LoVo (cell line): ENCODE measurements at places on chromosomes 1 and 21.
A peak's percentile ranks its signal among the peaks of the same experiment; 100 is the strongest.

DNA sequence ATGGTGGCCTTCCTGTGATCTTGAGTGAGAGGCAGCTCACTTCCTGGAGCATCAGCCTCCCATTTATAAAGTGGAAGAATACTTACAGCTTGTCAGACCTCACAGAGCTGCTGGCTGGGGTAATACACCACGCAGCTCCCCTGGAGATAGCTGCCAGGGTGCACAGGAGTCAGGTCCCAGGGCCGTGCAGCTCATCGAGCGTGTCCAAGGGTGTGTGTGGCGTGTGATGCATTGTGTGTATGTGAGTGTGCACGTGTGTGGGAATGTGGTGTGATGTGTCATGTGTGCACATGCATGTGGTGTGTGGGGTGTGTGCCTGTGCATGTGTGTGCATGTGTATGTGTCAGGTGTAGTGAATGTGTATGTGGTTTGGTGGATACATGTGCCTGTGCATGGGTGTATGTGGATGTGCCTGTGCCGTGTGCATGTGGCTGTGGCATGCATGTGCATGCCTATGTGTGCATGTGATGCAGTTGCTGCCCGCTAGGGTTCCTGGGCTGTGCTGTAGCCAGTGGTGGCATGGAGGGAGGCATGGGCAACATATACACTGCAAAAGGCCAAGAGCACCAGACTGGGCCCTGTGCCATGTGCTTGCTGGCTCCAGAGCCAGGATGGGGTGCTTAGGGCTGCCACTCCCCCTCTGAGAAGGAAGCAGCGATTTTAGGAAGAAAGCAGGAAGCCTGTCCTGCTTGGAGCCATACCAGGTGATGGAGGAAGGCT, 24.6 kb downstream of the WNT3A start:
- no peak for DNase-seq

DNA sequence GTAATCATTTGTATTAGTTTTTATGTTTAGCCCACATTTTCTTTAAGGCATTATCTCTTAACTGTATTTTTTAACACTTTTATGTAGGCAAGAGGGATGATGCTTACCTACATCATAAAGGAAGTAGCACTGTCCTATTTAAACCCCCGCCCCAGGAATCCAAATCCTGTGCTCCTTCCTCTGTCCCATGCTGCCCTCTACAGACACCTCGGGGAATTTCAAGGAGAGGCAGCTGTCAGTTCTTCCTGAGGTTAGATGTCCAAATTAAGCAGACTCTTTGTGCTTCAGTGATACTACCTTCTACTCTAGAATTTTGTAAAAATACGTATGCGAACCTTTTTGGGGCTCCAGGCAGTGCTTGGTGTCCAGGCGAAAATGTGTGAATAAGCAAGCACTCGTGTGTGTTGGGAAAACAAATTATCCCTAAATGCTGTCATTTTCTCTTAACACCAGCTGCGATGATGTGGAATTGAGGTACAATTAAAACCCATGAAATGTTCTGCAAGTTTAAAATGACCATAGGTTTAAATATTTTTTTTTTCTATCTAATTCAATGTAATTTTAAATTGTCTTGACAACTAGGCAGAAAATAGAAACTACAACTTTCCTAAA, 19.2 kb downstream of the CRCT1 start:
- peak; percentile 8 for DNase-seq

DNA sequence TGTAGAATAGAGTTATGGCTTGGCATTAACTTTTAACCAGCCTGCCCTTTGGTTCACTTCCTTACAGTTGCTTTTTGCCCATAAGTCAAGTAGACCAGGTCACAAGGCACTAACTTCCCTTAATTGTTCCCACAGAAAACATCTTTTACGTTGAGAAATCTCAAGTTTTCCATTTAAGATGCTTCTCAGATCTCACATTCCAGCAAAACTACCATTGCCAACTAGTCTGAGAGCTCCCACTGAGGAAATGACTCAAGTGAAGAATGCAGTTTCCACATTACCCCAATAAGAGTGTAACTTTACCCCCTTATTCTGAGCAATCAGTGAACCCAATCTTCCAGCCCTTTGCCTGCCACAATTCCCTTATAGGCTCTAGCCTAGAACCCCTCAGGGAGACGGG, 502.2 kb upstream of the OLFM3 start:
- DNase-seq: no peak

GRCh38 chr1:37859507-37860345, at the start of gene MTF1:
Gene MTF1 (minus strand): TSS chr1:37859592. CDS start chr1:37857658, 1,934 bp downstream.
- peak; percentile 96 for DNase-seq

- DNase-seq: no peak
Observed at GRCh38 chr1:220741825-220742224, 6.3 kb upstream of the MTARC2 start.

DNA sequence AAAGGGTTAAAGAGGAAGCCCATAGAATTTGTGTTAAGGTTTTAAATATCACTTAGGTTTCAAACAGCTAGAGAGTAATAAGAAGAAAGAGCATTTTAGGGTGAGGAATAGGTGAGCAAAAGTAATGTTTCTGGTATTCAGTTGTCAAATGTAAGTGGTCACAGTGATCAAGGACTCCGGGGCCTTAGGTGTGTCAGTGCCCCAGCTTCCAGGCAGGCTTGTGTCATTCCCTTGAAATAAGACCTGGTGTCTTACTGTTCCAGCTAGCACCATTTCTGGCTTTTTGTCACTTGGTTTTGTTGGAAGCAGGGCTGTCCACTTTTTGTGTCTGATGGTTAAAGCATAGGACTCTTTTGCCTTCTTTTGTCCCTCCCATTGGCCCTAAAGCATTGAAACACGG, 69.6 kb downstream of the DYRK1A start:
- no peak for DNase-seq

- peak; percentile 84 for DNase-seq
Observed at GRCh38 chr1:108561689-108562326, 1.9 kb downstream of the EEIG2 start.
